ENCODE measurements at places on chromosomes 3 and 15.

GRCh38 chr3:87090631-87091030 lies 99.7 kb upstream of the VGLL3 start:
- DNase-seq = no peak

DNA sequence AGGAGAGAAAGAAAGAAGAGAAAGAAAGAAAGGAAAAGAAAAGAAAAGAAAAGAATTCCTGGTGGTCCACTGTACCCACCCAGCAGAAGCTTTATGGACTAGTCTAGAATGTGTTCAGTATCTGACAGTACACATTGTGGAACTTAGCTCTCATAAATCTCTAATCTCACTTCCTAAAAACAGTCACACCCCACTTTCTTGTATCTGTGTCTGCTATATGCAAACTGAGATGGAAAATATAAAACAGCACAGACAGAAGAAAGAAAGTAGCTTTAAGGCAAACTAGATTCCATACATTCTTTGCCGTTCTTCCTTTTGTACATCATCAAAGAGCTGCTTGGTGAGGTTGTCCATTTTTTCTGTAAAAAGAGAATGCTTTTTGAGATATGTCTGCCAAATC lies 41.1 kb upstream of the GNB5 start:
- no peak for DNase-seq

DNA sequence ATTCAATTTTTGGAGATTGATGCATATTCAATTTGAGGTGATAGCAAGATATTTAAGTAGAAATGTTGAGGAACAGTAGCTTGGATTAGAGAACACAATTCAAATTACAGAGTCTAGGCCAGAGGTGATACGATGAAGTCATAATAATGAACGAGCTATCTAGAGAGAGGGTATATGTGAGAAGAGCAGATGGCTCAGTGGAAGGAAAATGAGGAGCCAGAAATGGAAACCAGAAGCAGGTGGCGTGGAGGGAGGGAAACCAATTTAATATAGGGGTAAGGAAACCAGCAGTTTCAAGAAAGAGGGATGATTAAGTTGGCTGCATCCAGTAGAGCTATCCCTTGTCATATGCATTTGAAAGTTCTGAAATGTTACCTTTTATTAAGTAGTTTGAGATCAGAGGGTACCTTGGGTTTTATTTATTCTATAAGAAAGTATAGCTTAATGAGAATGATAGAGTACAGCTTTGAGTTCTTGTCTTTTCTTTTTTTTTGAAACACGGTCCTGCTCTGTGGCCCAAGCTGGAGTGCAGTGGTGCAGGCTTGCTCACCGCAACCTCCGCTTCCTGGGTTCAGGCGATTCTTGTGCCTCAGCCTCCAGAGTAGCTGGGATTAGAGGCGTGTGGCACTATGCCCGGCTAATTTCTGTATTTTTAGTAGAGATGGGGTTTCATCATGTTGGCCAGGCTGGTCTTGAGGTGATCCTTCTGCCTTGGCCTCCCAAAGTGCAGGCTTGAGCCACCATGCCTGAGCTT lies 22.1 kb downstream of the NCK1 start:
- DNase-seq = no peak

DNA sequence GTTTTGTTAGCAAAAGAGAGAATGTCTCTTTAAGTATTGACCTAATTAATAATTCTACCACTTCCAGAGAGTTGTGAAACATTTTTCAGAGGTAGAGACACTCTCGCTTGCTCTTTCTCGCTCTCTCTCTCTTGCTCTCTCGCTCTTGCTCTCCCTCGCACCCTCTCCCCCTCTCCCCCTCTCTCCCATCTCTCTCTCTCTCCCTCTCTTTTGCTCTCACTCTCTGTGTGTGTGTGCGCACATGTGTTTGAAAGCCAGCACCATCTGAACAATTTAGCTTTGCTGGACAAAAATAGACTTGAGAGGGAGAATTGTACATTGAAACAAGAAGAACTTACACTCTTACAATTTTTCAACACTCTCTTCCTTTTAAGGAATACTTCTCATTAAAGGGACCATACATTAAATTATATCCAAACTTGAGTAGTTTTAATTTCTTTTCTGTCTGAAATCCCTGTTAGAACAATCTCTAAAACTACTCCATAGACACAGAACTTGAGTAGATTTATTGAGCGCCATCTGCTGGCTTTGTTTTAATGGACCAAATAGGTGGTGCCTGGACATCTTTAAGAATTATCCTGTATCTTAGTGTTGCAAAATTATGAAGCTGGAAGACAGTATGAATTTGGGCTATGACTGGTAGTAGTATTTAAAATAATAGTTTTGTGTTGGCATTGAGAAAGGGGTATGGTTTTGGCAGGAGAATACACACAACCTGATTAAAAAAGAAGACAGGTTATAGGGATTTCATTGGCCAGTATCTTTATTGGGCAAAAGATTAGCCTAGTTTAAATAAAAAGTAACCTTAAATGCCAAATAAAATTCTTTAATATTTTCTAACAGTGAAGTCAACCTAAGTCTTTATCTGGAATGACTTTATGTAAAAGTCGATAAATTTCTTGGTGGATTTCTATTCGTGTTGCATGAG lies 124.6 kb downstream of the AKAP13 start:
- DNase-seq = peak; percentile 77

GRCh38 chr3:6965881-6966280 lies 105.0 kb downstream of the GRM7 start:
- DNase-seq = no peak

DNA sequence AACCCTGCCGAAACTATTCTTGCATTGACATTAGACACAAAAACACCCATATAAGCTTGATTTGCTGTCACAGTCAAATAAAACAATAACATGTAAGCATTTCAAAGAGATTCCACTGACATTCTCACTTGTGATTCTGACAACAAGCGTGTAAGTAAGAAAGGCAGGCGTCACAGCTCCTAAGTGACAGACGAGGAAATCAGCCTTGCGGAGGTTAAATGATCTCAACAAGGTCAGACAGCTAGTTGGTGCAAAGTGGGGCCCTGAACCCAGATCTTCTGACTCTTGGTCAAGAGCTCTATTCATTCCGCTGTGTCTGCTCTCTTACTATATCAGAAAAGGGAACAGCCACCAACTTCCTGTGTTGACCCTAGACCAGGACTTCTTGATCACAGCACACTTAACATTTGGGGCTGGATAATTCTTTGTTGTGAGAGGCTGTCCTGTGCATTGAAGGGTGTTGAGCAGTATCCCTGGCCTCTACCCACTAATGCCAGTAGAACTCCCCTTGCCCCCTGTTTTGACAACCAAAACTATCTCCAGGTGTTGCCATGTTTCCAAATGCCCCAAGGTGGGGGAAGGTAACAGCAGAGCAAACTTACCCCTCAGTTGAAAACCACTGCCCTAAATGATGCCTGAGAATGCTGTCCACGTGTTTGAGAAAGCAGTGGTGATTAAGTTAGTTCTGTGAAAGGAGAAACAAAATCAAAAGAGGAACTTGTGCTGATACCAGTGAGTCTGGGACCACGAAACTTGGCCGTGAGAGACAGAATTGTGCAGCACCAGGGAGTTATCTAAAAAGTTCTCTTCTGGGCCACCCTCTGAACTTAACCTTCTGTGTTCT lies 86.1 kb downstream of the LIPC start:
- no peak for DNase-seq

GRCh38 chr3:197256836-197257444 lies 41.5 kb downstream of the DLG1 start:
- peak; percentile 54 for DNase-seq

GRCh38 chr15:25903024-25903581 lies 40.0 kb upstream of the ATP10A start:
- DNase-seq = no peak

- peak; percentile 23 for DNase-seq
Measured at GRCh38 chr15:65535192-65535591, 4.9 kb downstream of the HACD3 start.

DNA sequence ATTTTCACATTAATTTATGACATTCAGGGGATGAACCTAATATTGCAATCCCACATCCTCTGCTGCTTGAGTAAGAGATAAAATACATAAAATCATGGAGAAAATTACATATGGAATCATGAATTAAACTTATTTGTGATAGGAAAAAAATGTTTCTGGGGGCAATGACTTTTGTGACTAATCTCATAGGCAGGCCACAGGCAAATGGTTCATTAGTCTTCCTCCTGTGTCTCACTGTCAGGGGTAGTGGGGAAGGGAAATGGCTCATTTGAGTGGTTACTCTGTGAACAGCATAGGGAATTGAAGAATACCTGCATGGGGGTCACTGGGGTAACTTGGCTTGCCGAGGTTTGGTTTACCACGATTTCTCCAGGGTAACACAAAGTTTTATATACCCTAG lies 72.0 kb downstream of the TFG start:
- DNase-seq = peak; percentile 19

- DNase-seq = no peak
Measured at GRCh38 chr15:75449585-75450306, 1.7 kb downstream of the SIN3A start.

- peak; percentile 19 for DNase-seq
Measured at GRCh38 chr3:177538048-177538749, 340.9 kb upstream of the TBL1XR1 start.

DNA sequence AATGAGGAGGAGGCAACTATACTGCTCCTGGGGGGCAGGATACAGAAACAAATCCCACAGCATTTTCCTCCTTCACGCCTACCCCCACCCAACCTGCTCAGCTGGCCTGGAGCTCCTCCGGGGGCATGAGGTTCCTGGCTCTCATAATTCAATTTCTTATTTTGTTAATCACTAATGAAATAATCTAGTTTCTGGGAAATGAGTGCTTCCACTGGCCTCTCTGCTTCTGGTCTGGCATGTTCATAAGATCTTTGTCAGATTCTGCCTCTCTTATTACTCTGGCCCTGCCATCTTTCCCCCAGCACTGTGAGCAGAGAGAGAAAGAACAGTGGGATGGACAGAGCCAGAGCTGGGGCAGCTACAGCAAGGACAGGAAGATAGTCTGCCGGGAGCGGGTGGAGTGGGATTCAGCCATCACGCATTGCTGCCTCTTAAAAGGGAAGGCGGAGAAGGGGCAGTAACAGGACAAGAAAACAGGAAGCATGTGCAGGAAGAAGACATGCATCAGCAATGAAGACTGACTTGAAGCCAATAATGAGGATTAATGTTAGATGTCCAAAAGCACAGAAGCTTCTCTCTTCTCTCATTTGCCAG lies 13.6 kb downstream of the RPAP1 start:
- DNase-seq = no peak

DNA sequence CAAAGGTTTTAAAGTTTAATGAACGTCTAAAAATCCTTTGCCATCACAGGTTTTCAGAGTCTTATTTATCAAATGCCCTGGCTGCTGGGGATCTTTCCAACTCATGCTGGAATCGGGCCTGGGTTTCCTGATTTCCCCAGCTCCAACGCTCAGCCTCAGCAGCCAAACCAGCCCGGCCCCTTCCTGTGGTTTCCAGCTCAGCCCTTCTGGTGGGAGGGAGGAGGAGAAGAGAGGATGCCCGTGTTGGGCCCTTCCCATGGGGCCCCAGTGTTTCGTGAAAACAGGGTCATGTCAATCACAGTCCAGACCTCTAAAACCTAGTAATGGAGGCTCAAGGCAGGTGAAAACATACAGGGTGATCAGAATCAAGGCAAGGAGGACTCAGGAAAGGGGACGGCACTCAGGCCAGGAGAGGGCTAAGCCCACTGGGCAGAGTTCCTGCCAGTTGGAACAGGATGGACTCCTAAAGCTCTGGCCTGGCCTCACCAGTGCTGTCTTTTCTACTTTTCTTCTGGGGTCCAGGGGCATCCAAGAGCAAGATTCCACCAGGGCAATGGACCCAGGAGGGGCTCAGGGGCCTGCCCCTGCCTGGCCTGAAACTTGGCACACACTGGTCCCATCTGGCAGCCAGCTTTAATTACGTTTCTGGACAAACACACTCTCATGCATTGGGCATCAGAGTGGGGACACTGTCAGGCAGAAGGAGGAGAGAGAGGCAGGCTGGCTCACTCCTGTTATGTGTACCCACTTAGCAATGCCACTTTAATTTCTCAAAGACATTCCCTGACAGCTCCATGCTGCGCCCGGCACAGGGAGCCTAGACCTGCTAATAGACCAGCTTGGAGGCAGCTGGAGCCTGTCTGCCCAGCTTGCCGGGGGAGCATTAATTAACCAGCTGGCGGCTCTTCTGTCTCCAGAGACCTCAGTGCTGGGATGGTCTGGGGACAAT lies 194.6 kb downstream of the FAM43A start:
- DNase-seq = no peak

GRCh38 chr3:192892981-192893700 lies 24.5 kb downstream of the MB21D2 start:
- DNase-seq = peak; percentile 77

DNA sequence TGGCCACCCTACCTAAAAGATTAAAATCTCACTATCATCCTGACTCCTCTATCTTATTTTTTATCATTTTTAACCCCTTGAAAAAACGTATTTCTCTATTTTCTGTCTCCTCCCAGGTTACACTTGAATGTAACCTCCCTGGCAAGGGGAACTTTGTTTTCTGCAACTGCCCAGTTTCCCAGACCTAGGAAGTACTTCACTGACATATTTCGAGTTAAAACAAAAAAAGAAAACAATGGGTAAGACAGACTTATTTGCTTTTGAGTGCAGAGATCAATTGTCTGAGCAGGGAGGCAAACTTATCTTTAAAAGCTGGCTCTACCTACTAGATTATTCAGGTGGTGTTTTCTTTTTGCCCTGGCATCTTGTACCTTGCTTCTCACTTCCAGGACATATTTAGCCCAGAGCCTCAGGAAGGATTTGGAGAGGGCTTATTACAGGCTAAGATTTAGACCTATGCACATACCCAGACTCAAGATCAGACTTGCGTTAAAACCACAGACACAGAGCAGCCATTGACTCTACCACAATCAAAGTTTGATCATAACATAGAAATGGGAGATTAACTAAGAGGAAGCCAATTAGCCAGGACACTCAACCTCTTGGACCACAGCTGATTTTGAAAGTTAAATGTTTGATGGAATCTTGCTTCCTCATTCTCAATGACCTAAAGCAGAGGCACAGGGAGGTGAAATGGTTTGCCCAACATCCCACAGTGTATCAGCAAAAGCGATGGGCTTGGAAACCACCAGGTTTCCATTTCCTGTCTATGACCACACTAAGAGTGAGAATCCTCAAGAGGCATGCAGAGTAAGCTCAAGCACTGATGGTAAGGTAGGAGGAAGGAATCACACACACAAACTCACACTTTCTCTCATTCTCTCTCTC lies 169.5 kb upstream of the THBS1 start:
- no peak for DNase-seq

Measured in amniotic epithelial cell (primary cell).